C1 segment of cervical spinal cord (tissue), 14 donors: ENCODE measurements at places on chromosomes 4 and X.

- no peak for DNase-seq
Observed at GRCh38 chr4:13515268-13515667, 29.0 kb downstream of the NKX3-2 start.

DNA sequence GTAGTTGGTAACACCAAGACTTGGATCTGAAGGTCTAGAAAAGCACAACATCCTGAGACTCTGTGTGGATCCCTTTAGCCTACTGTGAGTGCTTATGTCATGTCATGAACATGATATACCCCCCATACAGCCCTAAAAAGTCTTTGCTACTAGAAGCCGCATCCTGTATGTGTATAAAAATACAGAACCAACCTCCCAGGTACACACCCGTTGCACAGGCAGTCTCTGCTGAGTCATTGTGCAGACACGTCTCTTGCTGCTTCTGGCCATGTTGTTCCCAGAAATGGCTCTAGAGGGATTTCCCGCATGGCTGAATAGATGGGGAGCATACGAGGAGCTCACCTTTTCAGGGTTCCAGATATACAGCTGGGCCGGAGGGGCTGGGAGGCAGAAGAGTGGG lies 93.3 kb downstream of the MAMLD1 start:
- DNase-seq: no peak

- DNase-seq: peak; percentile 31
Observed at GRCh38 chrX:53071604-53072417, 10.4 kb upstream of the TSPYL2 start.

- DNase-seq: peak; percentile 45
Observed at GRCh38 chr4:212438-213188, 88.3 kb downstream of the ZNF718 start.

- no peak for DNase-seq
Observed at GRCh38 chr4:158410272-158410671, 111.4 kb upstream of the RXFP1 start.

DNA sequence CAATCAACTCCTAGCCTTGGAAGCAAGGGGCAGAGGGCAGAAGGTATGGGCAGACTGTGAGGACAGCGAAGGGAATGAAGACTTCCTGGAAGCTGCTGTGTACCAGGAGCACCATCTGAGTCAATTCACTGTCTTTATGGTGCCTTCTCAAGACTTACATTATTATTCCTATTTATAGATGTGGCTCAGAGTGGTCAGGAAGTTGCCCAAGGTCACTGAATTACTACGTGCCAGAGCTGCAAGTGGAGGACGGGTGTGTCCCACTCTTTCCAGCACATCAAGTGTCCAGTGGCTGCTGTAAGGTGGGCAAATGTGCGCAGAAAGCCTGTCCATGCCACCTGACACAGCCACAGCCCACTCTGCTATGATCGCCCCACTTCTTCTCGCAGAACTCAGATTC lies 32.0 kb downstream of the SMPX start:
- DNase-seq: no peak
